ENCODE measurements at places on chromosomes 4 and X. TPM values are rescaled to one million over a fixed set of nuclear protein-coding genes. Genes with fewer than 3 reads are reported as not detected.

GRCh38 chr4:172109466-172109865 is 296.3 kb downstream of the GALNTL6 start:
- DNase-seq = no peak
- H3K36me3 ChIP-seq = no peaks in the 10 kb centered on the region
- H3K4me1 ChIP-seq = no peaks in the 10 kb centered on the region
- H3K27me3 ChIP-seq = no peaks in the 10 kb centered on the region

- no peak overlapping the region for H3K4me3 ChIP-seq
- no peaks in the 10 kb centered on the region for H3K36me3 ChIP-seq
- DNase-seq = peak; percentile 90
Observed at GRCh38 chr4:8274765-8275547, 5.4 kb downstream of the HTRA3 start.

DNA sequence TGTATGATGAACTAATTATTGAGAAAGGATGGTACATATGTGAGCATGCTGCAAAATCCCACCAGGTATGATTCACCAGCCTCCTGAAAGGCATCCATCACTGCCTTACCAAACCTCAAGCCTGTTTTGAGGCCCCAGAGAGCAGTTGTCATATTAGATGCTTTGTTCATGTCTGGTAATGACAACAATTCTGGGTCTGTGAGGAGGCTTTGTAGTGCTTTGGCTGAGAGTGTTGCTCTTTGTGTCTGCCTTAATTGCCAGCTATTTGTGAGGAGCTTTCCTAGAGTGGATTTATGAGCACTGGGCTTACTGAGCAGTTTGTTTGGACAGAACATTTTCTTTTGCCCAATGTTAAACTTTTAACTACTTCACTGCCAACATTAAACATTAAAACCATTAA is 69.2 kb downstream of the HEPH start:
- no peaks in the 10 kb centered on the region for H3K27me3 ChIP-seq
- no peak for DNase-seq
- H3K4me1 ChIP-seq = no peaks in the 10 kb centered on the region
- no peak overlapping the region for H3K27ac ChIP-seq
- no peaks in the 10 kb centered on the region for H3K36me3 ChIP-seq
- H3K4me3 ChIP-seq = no peak overlapping the region

GRCh38 chrX:1451251-1451660 is 1.5 kb downstream of the ASMTL start:
- H3K27me3 ChIP-seq = no peaks in the 10 kb centered on the region
- H3K4me3 ChIP-seq = peak overlapping the region; percentile 83
- H3K4me1 ChIP-seq = peaks cover 6% of the 10 kb centered on the region
- peak; percentile 12 for DNase-seq
- no peaks in the 10 kb centered on the region for H3K36me3 ChIP-seq

- H3K27me3 ChIP-seq = no peaks in the 10 kb centered on the region
- H3K4me3 ChIP-seq = no peak overlapping the region
- H3K27ac ChIP-seq = no peak overlapping the region
- no peaks in the 10 kb centered on the region for H3K4me1 ChIP-seq
- DNase-seq = no peak
Observed at GRCh38 chr4:80243274-80244018, 23.0 kb upstream of the FGF5 start.

DNA sequence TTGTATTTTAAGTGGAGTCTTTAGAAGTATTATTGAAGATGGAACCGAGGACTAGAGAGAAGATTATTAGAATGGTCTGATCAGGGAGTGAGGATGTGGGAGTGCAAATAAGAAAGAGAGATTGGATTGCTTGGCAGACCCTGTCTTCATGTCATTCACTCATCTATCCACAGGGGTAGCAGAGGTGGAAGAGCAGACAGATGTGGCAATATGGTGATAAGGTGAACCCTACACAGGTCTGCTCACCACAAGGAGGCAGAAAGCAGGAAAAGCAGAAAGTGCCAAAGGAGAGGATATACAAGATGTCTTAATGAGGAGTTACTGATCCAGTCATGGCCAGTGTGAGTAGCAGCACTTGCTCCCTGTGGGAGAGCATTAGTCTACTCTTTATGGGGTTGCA is 129.4 kb downstream of the MAGEE2 start:
- H3K36me3 ChIP-seq = no peaks in the 10 kb centered on the region
- no peaks in the 10 kb centered on the region for H3K4me1 ChIP-seq
- no peak for DNase-seq

DNA sequence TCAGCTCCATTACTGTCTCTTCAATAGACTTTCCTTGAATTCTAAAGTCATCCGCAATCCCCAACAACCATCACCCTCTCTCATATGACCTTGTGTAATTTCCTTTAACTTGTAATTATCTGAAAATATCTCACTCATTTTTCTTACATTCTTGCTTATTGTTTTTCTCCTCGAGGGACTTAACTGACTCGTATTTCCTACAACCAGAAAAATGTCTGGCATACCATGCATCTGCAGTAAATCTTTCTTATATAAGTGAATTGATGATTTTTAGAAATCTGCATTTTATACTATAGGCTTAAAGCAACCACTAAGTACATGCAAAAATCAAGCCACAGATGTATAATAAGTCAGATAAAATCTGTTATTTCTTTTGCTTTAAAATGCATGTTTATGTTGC is 276.7 kb downstream of the UNC5C start:
- DNase-seq = no peak
- H3K27me3 ChIP-seq = no peaks in the 10 kb centered on the region
- no peak overlapping the region for H3K4me3 ChIP-seq
- H3K4me1 ChIP-seq = no peaks in the 10 kb centered on the region

- no peaks in the 10 kb centered on the region for H3K4me1 ChIP-seq
- H3K4me3 ChIP-seq = no peak overlapping the region
- no peaks in the 10 kb centered on the region for H3K36me3 ChIP-seq
- no peaks in the 10 kb centered on the region for H3K27me3 ChIP-seq
- no peak for DNase-seq
- no peak overlapping the region for H3K27ac ChIP-seq
Observed at GRCh38 chr4:110489901-110490508, 14.1 kb downstream of the ENPEP start.

GRCh38 chr4:10773010-10773409 is 88.4 kb upstream of the CLNK start:
- no peaks in the 10 kb centered on the region for H3K4me1 ChIP-seq
- no peak for DNase-seq
- H3K27me3 ChIP-seq = no peaks in the 10 kb centered on the region
- H3K4me3 ChIP-seq = no peak overlapping the region

DNA sequence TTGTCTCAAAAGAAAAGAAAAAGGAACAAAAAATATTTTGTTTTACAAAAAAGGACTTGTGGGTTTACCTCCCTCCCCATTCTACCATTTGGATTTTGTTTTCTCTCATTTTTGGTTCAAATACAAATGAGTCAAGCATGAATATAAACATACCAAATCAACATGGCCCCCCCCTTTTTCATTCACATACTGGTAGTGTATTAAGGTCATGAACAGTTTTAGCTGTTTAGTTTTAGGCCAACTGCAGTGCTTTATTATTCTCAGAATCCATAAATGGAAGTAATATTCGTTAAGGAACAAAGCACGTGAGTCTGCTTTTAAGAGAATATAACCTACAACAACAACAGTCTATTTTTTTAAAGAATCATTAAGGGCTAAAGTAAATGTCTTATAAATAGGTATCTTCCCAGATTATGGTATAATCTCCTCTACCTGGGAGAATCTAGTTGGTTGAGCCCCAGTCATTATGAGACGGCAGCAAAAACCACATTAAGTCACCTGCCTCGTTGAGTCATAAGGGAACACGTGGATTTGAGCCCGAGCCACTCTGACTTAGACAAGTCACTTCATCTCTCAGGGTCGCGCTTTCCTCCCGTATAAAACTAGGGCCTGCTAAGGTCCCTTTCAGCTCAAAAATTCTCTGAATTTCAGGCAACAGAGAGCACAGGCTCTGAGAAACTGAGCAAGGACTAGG is 26.7 kb downstream of the BCLAF3 start:
- no peaks in the 10 kb centered on the region for H3K36me3 ChIP-seq
- no peak for DNase-seq

DNA sequence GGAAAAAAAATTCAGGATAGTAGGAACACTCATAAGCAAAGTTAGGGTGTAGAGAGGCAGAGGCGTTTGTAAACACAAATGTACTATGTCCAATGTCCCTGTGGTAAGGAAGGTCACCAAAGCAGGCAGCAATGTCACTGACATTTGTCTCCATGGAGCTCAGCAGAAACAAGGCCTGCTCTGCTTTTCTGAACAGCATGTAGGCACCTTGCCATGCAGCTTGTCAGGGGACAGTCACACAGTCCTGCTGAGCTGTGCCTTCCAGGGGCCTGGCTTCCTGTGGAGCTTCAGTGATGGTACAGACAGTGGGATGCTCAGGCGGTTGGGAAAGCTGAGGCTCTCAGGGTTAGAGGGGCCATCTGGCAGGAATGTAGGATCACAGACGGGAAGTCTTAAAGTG is 74.5 kb upstream of the HS3ST1 start:
- no peak overlapping the region for H3K4me3 ChIP-seq
- H3K36me3 ChIP-seq = no peaks in the 10 kb centered on the region
- no peak for DNase-seq
- H3K27me3 ChIP-seq = no peaks in the 10 kb centered on the region
- no peaks in the 10 kb centered on the region for H3K4me1 ChIP-seq

GRCh38 chrX:65697211-65697641 is 29.8 kb downstream of the MSN start:
- H3K36me3 ChIP-seq = no peaks in the 10 kb centered on the region
- peaks cover 66% of the 10 kb centered on the region for H3K4me1 ChIP-seq
- H3K4me3 ChIP-seq = no peak overlapping the region
- H3K27ac ChIP-seq = peak overlapping the region; percentile 71
- DNase-seq = no peak

- DNase-seq = no peak
- H3K36me3 ChIP-seq = no peaks in the 10 kb centered on the region
- no peak overlapping the region for H3K4me3 ChIP-seq
- H3K27ac ChIP-seq = no peak overlapping the region
Observed at GRCh38 chr4:111921714-111922113, 223.5 kb upstream of the FAM241A start.

- no peak overlapping the region for H3K4me3 ChIP-seq
- no peak overlapping the region for H3K27ac ChIP-seq
- no peaks in the 10 kb centered on the region for H3K27me3 ChIP-seq
- H3K36me3 ChIP-seq = no peaks in the 10 kb centered on the region
- H3K4me1 ChIP-seq = no peaks in the 10 kb centered on the region
Observed at GRCh38 chrX:44637282-44637681, 94.6 kb upstream of the FUNDC1 start.

- no peaks in the 10 kb centered on the region for H3K27me3 ChIP-seq
- no peak overlapping the region for H3K4me3 ChIP-seq
- H3K27ac ChIP-seq = no peak overlapping the region
- no peaks in the 10 kb centered on the region for H3K36me3 ChIP-seq
- DNase-seq = no peak
Observed at GRCh38 chr4:181998398-181999295, 244.6 kb upstream of the TENM3 start.

GRCh38 chrX:122943918-122944317 is 240.2 kb upstream of the GRIA3 start:
- no peak overlapping the region for H3K27ac ChIP-seq
- H3K4me3 ChIP-seq = no peak overlapping the region
- H3K4me1 ChIP-seq = no peaks in the 10 kb centered on the region
- no peaks in the 10 kb centered on the region for H3K27me3 ChIP-seq
- H3K36me3 ChIP-seq = no peaks in the 10 kb centered on the region
- no peak for DNase-seq

DNA sequence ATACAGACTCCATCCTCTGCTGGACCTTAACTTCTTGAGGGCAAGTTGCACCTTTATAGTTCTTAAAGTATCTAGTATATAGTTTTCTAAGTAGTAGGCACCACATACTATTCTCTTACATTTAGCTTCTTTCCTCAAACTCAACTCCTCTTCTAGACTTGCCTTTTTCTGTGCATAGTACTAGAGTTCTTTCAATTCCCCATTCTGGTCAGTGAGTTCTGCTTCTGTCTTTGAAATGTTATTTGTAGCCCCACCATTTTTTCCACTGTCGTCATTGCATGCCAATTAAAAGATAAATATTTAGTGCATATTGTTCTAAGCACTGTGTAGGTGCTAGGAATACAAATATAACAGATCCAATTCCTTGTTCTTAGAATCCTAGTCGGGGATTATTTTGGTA is 31.6 kb downstream of the CDKL5 start:
- no peaks in the 10 kb centered on the region for H3K36me3 ChIP-seq
- no peak overlapping the region for H3K4me3 ChIP-seq
- H3K27me3 ChIP-seq = no peaks in the 10 kb centered on the region
- no peak overlapping the region for H3K27ac ChIP-seq
- no peaks in the 10 kb centered on the region for H3K4me1 ChIP-seq

GRCh38 chr4:100849319-100849718 is 331.5 kb upstream of the EMCN start:
- H3K4me1 ChIP-seq = no peaks in the 10 kb centered on the region
- H3K36me3 ChIP-seq = no peaks in the 10 kb centered on the region
- H3K4me3 ChIP-seq = no peak overlapping the region
- H3K27me3 ChIP-seq = no peaks in the 10 kb centered on the region

GRCh38 chr4:89123451-89123851 is 12.1 kb downstream of the TIGD2 start:
- no peak overlapping the region for H3K4me3 ChIP-seq
- no peak overlapping the region for H3K27ac ChIP-seq
- no peaks in the 10 kb centered on the region for H3K27me3 ChIP-seq

DNA sequence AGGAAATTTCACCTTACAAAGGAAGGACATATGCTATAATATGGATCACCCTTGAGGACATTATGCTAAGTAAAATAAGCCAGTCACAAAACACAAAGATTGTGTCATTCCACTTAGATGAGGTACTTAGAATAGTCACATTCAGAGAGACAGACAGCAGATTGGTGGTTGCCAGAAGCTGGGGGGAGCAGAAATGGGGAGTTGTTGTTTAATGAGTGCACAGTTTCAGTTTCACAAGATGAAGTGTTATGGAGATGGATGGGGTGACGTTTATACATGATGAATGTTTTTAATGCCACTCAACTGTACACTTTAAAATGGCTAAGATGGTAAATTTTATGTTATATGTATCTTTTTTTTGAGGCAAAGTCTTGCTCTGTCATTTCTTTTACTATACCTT is 14.8 kb upstream of the SPON2 start:
- H3K27ac ChIP-seq = no peak overlapping the region
- no peak overlapping the region for H3K4me3 ChIP-seq
- H3K27me3 ChIP-seq = no peaks in the 10 kb centered on the region
- peak; percentile 15 for DNase-seq
- H3K4me1 ChIP-seq = peaks cover 16% of the 10 kb centered on the region

The MAOB gene
- 12.5 TPM for total RNA-seq

The SFRP2 gene
- total RNA-seq = 1.1 TPM

The DUX4 gene
- total RNA-seq = not detected

The CNGA1 gene
- not detected for total RNA-seq

The XG gene
- not detected for total RNA-seq

The XIAP gene
- 31.8 TPM for total RNA-seq

The FGG gene
- total RNA-seq = 9.9 TPM

The EFNB1 gene
- total RNA-seq = 35.4 TPM

The GUCY1A1 gene
- 59.9 TPM for total RNA-seq

The SMIM10 gene
- 2.3 TPM for total RNA-seq

The INTU gene
- total RNA-seq = 12.1 TPM

The GABRG1 gene
- not detected for total RNA-seq

The NOX1 gene
- not detected for total RNA-seq

The TRPC5OS gene
- not detected for total RNA-seq

The GAGE12C gene
- total RNA-seq = not detected

The PAGE1 gene
- total RNA-seq = not detected

Measured in upper lobe of left lung (tissue), 6 donors.